AG08396 (cell line): ENCODE measurements at places on chromosomes 12 and 14.

DNA sequence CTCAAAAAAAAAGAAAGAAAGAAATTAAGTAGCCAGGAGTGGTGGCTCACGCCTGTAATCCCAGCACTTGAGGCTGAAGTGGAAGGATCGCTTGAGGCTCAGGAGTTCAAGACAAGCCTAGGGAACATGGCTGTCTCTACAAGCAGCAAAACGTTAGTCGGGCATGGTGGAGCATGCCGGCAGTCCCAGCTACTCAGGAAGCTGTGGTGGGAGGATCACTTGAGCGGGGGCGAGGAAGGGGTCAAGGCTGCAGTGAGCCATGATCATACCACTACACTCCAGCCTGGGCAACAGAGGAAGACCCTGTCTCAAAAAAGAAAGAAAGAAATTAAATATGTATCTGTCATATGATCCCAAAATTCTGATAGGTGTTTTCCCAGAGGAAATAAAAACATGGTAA lies 5.3 kb downstream of the RAD52 start:
- DNase-seq: no peak

GRCh38 chr12:69464428-69464827 lies 5.8 kb upstream of the FRS2 start:
- DNase-seq: no peak

DNA sequence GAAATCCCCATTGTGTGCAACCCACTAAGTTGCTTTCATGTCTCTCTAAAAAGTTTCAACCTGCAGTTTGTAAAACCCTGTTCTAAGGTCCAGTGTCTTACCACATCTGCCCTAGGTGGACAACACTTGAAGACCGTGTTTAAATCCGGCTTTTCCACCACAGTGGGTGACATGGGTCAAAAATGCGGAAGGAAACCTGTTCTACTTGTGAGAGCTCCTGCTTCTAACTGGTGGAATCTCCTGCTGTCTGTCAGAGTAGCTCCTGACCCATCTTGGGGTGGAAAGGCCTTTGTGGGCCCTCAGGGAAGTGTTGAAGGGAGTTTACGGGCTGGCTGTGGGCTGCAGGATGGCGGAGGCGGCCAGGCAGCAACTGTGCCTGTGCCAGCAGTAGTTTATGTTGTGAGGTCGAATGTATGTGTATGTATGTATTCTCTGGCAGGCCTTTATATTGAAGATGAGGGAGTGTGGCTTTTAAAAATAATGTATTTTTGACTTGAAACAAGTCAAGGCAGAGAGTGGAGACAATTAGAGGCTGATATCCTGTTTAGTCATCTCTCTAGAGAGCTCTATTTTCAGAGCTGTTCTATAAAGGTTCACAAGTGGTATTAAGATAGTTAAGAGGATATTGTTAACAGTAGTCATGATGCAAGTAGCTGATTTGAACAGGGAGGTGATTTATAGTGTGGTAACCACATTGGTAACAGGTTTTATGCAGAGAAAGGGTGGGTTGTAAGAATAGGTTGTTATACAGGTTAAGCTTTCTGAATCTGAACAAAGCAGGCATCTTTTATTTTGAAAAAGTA lies 67.0 kb downstream of the PRKCH start:
- DNase-seq: no peak

DNA sequence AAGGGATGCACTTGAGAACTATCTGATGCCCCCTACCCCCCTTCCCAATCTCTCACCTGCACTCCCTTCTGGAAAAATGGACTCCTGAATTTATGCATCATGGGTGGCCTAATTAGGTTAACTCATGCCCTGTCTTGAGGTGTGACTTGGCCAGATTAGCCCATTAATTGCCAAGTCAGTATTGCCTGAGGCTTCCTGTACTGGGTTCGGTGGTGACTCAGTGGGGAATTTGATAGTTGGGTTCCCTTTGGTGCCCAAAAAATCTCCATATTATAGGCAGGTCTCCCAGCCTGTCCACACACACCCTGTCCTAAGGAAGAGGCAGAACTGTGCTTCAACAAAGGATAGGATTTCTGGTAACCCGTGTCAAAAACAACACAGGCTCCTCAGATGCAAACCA lies 146.1 kb downstream of the CHST11 start:
- no peak for DNase-seq

DNA sequence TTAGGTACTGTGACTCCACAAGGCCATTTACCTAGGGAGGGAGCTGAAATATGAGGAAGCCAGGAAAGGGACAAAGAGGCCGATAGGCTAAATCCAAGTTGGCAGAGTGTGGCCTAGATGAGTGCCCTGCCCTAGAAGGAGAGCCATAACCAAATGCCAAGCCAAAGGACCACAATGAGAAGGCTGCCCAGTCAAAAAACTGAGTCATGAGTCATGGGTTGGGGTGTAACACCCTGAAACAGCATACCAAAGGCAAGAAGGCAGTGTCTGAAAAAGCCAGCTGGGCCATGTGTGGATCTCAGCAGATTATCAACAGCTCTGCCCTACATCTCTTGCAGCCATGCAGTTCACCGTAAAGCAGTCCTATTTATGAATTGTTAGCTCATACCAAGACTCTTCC lies 171.7 kb downstream of the PHLDA1 start:
- no peak for DNase-seq

DNA sequence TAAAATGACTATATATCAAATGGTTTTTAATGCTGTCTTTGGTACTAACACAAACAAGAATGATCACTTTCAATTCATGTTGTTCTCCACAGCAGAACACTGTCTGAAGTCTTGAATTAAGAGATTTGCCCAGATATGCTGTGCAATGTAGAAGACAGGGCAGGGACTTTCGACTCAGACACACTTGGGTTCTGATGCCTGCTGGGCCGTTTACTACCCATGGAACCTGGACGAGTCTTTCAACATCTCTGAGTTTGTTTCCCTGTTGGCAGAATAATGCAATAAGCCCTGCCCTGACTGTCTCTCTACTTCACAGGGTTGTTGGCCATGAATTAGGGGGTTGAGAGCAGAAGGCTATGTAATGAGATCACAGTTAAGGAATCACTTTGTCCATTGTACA lies 162.6 kb upstream of the TMPO start:
- DNase-seq: no peak

- DNase-seq: peak; percentile 55
Observed at GRCh38 chr14:105069871-105070759, 4.9 kb upstream of the GPR132 start.

DNA sequence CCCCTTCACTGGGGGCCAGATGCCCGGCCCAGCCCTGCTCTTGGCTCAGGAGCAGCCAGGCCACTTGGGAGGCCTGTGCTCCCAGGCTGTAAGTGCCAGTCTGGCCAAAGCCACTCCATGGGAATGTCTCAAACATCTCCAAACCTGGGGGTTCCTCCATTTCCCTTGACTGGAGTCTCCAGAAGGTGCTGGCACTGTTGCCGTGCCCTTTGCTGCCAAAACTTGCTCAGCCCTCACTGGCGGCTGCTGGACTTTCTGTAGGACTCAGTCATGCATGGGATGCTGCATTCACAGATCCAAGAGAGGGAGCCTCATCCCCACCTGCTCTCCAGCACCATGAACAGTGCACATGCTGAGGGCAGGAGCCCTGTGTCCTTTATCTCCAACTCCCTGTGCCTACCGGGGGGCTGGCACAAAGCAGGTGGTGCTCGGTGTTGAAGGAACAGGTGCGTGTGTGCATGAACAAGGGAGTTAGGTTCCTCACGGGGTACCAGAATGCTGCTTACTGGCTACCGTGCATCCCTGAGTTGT lies 9.6 kb upstream of the OTUB2 start:
- no peak for DNase-seq

GRCh38 chr12:66002812-66003211 lies 127.7 kb downstream of the LLPH start:
- no peak for DNase-seq

GRCh38 chr14:104530646-104531045 lies 48.9 kb upstream of the C14orf180 start:
- no peak for DNase-seq

- DNase-seq: no peak
Observed at GRCh38 chr12:58396239-58396638, 454.9 kb downstream of the ATP23 start.

- DNase-seq: no peak
Observed at GRCh38 chr12:26334621-26335124, 139.3 kb downstream of the SSPN start.

GRCh38 chr12:114371250-114371649 lies 34.7 kb downstream of the TBX5 start:
- DNase-seq: no peak

DNA sequence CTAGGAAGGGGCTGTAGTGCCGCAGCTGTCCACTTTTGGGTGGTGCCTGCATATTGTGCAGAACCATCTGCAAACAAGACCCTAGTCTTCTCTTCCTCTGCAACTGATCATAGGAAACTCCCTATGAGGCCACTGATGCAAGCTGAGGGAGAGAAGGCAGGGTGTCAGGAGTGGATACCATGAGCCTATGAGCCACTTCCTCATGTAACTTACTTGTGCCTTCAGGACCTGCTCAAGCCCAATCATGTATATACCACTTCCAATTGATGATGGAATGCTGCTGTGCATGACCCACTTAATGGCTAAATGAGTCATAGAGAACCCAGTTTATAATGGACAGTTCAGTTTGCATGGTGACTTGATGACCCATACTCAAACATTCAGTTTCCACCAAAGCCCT lies 107.9 kb downstream of the ALG10B start:
- DNase-seq: no peak

DNA sequence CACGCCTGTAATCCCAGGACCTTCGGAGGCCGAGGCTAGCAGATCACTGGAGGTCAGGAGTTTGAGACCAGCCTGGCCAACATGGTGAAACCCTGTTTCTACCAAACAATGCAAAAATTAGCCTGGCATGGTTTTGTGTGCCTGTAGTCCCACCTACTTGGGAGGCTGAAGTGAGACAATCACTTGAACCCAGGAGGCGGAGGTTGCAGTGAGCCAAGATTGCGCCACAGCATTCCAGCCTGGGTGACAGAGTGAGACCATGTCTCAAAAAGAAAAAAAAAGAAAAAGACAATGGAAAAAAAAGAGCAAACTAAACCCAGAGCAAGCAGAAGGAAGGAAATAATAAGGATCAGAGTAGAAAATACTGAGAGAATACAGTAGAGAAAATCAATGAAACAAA lies 5.4 kb downstream of the CHURC1 start:
- no peak for DNase-seq

DNA sequence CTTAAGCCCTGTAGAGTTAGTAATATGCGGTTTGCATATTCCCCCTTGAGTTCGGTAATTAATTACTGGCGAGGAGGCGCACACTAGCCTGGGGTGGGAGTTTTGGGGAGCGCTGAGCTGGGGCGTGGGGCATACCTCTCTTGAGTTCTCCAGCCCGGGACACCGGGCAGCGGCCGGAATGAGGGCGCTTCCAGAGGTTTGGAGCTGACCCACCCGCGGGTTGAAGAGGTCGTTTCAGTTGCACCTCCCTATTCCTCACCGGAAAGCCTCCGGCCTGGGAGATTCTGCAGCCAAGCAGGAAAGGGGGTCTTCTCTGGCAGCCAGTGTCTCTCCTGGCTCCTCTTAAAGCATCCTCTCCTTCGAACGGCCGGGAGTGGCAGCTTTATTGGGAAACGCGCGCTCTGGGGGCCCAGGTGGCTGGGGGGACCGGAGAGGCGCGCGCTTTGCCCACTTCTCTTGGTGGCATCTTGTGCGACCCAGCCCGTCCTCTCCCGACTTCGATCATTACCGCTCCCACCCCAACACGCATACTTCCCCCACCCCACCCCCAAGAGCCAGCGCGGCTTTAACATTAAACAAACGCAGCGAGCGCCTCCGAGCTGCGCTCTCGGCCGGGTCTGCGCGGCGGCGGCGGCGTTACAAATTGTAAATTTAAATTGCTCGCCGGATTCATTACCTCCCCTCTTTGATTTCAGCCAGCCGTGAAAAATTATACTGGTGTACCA lies 3.9 kb upstream of the LHX5 start:
- DNase-seq: no peak

DNA sequence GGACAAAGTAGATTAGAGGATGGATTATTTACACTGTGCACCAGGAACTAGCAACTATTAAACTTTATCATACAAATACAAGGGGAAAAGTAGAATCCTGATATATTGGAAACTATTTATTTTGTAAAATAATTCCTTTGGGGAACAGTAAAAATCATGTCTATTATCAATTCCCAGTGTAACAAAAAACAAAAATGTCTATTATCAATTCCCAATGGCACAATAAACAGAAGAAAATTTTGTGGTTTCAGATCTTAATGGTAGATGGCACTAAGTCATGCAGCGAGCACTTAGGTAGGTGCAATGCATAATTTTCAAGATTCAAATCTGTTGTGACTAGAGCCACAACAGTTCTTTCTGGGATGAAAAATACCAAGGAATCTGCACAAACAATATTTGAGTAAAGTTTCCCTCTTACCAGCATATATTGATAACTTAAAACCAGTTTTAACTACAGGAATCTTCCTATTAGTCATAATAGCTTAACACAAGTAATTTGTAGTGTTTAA lies 13.7 kb downstream of the CFL2 start:
- DNase-seq: no peak

DNA sequence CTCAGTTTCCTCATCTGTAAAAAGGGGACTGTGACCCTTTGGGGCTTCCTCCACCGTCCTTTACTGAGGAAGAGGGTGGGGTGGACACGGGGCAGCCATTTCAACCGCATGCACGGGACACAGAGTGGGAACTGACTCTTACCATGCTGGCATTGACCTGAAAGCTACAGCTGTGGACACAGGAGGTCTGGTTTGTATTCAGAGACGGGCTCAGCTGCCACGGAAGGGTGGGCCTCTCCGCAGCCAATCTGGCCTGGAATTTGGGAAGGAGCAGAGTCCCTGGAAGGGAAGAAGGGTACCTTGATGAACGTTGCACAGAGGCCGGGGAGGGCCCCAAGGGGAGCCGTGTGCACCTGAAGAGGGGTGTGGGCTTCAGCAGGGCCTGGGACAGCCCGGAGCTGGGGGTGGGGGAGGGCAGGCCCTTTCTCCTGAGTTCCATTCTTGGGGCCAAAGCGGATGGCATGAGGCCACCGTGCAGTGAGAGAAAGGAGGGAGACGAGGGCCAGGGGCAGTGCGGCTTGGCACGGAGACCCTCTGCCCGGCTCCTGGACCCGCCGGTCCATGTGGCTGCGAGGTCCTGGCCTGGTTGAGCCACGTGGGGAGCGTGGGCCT lies 14.5 kb downstream of the TNFAIP2 start:
- no peak for DNase-seq
